ENCODE measurements at places on chromosomes 13 and 19. TPM values are rescaled to one million over a fixed set of nuclear protein-coding genes. Genes with fewer than 3 reads are reported as not detected.

Gene OR7A5
- not detected for total RNA-seq

Gene NCR1
- total RNA-seq: not detected

Gene KCNN4
- 39.9 TPM for total RNA-seq

Gene POLR1G
- 3.0 TPM for total RNA-seq

Gene LGALS14
- not detected for total RNA-seq

Gene DOHH
- total RNA-seq: 18.6 TPM

Gene C19orf81
- total RNA-seq: not detected

Gene MBD3L2
- total RNA-seq: not detected

Gene PLEKHF1
- 49.8 TPM for total RNA-seq

Gene CACNG7
- total RNA-seq: 1.9 TPM

Gene C13orf46
- 0.27 TPM for total RNA-seq

Gene ZNF836
- total RNA-seq: 11.8 TPM

Gene LINGO3
- total RNA-seq: not detected

Gene REEP6
- 2.8 TPM for total RNA-seq

Gene KRTDAP
- not detected for total RNA-seq

Gene URAD
- total RNA-seq: not detected

Gene PDE4C
- not detected for total RNA-seq

Gene LCP1
- total RNA-seq: 0.99 TPM

Gene KLK11
- not detected for total RNA-seq

Gene ADAMTSL5
- 1.2 TPM for total RNA-seq

Gene ATP4B
- not detected for total RNA-seq

Gene ELOF1
- 17.9 TPM for total RNA-seq

Gene PTH2
- total RNA-seq: not detected

Gene PEAK3
- total RNA-seq: not detected
